Lower leg skin (tissue), 4 donors: ENCODE measurements at places on chromosomes 7 and 10. TPM values are rescaled to one million over a fixed set of nuclear protein-coding genes. Genes with fewer than 3 reads are reported as not detected.
A peak's percentile ranks its signal among the peaks of the same experiment; 100 is the strongest.

DNA sequence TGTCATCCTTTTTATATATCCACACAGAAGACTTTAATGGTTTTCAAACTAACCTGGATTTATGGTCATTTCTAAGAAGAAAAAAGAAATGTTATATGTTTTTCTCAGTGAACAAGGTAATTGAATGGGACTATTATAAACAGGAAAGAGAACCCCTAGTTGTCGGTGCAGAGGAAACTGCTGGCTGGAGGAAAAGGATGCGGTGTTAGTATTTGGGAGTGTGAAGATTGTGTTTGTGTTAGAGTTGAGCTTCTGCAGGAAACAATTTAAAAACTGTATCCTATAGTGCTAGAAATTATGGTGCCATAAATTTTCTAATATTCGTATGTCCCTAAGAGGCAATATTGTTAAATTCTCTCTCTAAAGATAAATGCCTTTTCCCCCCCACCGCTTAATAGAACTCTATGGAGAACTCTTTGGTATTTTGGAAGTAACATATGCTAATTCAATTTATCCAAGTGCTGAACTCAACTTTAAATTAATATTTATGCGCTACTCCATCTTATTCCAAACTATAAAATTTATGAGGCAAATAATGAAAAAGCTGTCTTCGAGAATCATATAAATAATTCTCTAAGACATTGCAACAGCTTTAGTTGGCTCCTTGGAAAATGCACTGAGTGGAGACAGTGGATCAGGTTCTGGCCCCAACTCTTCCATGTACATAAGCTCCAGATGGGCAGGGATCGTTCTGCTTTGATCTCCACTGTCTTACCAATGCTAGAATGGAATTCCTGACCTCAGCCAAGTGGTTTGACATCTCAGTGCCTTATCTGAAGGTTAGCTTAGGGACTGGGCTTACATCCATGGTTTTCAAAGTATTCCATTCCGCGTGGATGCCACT, 5.6 kb downstream of the BZW2 start:
- DNase-seq = no peak

GRCh38 chr10:11609492-11610093, 1.9 kb downstream of the USP6NL start:
- no peak for DNase-seq

- peak; percentile 96 for DNase-seq
These were observed at the start of gene EXOC4 for GRCh38 chr7:133252858-133253518. Gene EXOC4, plus strand, starts transcription at chr7:133253078.

- DNase-seq = peak; percentile 37
These were observed 612.8 kb upstream of the MGMT start for GRCh38 chr10:128854204-128854603.

GRCh38 chr7:105365541-105366534, 22.9 kb downstream of the SRPK2 start:
- no peak for DNase-seq

- no peak for DNase-seq
These were observed 20.4 kb downstream of the FAM53B start for GRCh38 chr10:124723826-124724225.

The NEBL gene
- total RNA-seq = 100 TPM

The SLC13A1 gene
- total RNA-seq = not detected

The ABCB4 gene
- total RNA-seq = 1.1 TPM

The CPA2 gene
- not detected for total RNA-seq

The SDHAF3 gene
- total RNA-seq = 8.9 TPM

The TUBAL3 gene
- not detected for total RNA-seq
